Hematopoietic multipotent progenitor cell (in vitro differentiated cells): ENCODE measurements at places on chromosomes 2 and 18.
A peak's percentile ranks its signal among the peaks of the same experiment; 100 is the strongest.

- no peak for DNase-seq
Observed at GRCh38 chr18:532018-532417, 31.5 kb upstream of the COLEC12 start.

DNA sequence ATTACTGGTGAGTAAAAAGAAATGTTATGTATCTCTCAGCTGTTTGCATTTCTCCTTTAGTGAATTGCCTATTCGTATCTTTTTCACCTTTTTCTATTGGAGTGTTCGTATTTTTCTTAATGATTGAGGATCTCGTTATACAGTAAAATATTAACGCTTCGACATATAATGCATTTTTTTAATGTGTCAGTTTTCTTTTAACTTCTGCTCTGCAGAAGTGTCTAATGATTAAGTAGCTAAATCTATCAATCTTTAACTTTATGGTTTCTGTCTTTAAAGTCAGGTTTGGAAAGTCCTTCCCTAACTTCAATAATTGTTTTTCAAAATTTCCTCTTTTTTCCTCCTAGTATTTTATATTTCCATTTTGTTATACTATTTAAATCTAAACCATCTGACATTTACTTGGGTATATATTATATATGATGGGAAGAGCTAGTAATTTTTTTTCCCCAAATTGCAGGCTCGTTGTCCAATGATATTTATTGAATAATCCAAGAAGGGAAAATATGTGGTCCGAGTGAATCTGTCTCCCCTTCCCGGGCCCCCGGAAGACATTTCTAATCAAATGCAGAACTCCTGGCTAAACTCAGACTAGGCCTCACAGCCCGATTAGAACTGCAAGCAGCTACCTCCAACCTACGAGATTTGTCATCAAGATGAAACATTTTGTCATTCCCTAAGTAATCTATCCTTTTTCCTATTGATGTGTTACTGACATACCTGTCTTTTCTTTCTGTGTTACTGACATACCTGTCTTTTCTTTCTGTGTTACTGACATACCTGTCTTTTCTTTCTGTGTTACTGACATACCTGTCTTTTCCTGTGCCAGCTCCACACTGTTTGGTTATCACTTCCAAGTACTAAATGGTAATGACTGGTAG, 17.2 kb downstream of the PCBP1 start:
- DNase-seq, result no peak

DNA sequence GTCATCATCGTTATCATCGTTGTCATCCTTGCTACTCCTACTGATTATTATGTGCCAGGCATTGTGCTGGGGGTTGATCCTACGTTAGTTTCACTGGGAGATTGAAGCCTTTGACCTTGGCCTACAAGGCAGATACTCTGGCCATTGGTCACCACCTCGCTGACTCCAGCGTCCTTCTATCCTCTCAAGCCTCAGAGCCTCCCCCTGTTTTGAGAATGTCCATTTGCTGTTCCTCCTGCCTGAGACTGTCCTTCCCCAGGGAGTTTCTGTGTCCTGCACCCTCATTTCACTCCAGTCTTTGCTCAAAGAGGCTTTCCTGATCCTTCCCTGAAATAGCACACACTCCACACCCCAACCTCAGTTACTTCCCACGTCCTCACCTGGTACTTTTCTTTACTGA, 57.8 kb downstream of the ACAA2 start:
- DNase-seq, result no peak

GRCh38 chr2:158905784-158906183, 62.7 kb upstream of the TANC1 start:
- DNase-seq, result no peak

DNA sequence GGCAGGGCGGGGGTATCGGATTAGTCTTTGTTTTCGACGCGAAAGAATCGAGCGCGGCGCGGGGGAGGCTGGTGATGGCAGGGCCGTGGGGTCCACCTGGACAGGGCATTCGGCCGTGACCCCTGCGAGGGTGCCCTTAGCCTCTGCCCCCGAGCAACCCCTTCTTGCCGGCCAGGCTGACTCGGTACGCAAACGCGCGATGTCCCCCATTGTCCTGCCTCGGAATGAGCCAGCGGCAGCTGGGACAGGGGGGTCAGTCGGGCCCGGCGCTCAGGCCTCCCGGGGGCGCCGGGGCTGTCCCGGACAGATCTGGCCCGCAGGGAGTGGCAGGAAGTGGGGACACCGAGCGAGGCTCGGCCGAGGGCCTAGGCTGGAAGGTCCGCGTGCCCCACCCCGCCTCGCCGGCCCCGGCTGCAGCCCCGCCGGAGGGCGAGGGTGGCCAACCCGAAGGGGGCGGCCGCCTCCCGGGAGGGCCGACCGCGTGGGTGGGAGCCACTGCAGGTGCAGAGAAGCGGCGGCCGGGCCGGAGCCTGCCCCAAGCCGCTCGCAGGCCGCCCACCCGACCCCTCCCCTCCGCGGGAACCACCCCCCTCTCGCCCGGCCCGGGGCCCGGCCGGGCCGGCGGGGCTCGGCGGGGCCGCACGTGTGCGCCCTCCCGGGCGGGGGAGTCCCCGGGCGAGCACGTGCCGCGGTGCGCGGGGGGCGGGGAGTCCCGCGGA, at the start of gene TET3:
Gene TET3, plus strand, starts transcription at position 708 of the 719 bp plus-strand sequence. CDS start 1,494 bp downstream, outside the sequence.
- no peak for DNase-seq

DNA sequence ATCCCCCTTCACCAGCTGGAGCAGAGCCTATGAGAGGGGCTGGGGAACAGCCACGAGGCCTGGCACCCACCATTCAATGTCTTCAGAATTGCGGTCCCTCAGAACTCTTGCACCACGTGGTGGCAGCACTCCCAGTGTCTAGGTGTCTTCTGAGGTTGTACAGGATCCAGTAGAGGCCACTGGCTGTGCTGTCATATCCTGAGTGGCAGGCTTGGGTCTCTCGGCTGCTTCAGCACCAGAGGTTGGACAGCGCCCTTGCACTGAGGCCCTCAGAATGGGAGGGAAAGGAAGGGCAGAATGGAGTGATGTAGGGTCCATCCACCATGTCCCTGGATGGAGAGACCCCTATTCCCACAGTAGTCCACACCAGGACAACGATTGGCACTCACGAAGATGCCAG, 112.0 kb upstream of the TEKT4 start:
- DNase-seq, result peak; percentile 6

DNA sequence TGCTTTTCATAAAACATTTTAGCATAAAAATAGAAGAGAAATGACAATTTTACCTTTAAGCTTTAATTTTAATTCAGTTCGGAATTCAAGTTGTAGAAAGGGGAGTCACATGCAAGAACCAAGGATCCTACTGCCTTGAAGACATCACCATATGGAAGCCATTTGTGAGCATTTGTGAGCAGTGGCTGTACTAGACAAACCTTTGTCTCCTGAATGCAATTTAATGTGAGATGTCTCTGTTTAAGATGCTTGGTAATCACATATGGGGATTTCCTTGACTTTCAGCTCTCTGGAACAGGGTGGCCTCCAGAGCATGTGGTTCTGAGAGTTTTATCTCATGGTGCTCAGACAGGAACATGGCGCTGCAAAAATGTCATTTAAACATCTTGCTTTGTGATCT, 421.8 kb downstream of the NYAP2 start:
- no peak for DNase-seq

GRCh38 chr2:69766014-69766413, 24.1 kb downstream of the ANXA4 start:
- no peak for DNase-seq

DNA sequence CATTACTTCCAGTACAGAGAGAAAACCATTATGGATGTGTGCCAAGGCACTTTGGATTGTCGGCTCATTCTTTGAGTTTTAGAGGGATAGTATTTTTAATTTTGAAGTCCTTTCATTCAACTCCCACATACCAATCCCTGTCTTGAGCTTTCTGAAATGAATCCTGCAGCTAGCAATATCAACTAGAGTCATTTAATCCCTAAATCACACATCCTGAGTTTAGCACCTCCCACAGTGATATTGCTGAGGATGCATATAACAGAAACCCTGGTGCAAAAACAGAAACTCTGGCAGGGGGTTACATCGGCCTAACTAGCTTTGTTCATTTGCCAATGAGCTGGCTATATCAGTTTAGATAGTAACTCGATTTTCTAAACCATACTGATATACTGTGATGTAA, 427.3 kb downstream of the LRP1B start:
- DNase-seq, result no peak

- no peak for DNase-seq
Observed at GRCh38 chr2:173229086-173229485, 125.6 kb upstream of the CDCA7 start.

DNA sequence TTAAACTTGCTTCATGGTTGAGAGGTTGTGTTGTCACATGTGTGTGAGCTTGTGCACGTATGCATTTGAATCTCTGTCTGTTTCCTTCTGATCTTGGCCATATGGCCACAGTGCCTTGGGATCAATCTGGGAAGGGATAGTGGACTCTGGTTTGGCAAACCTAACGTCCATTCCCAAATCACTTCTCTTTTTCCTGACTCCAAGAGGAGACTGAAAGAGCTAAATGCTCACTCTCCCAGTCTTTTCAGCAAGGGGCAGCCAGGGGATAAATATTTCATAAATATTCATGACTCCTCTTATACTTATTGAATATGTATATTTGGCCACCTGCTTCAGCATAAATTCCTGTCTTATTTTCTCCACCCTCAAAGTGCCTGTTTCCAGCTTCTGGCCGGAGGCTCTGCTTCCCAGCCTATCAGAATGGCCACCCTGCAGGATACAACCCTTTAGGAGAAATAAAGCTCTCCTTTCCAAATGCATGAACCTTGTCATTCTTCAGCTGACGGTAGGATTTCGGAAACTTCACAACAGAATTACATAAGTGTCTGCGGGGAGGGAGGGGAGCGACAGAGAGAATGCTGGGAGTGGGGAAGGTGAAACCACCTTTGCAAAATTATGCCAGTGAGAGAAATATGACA, 112.2 kb upstream of the COPS8 start:
- no peak for DNase-seq

- no peak for DNase-seq
Observed at GRCh38 chr2:199370150-199370780, 87.5 kb downstream of the SATB2 start.

DNA sequence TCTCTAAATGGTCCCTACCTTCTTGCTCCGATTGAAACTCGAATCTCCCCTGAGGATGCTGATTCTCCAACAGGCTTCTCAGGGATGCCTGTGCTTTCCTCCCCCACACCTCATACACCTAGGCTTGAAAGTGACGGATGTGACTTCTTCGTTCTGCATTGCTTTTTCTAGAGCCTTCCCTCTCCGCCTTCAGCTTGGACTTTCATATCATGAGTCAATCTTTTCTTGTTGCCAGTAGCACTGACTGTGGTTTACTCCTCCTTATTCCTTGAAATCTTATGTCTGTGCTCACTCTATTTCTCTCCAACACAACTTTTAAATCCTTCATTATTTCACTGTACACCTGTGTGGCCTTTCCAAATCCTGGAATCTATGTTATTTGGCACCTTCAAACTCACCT, 451.4 kb downstream of the TMX3 start:
- DNase-seq, result no peak

DNA sequence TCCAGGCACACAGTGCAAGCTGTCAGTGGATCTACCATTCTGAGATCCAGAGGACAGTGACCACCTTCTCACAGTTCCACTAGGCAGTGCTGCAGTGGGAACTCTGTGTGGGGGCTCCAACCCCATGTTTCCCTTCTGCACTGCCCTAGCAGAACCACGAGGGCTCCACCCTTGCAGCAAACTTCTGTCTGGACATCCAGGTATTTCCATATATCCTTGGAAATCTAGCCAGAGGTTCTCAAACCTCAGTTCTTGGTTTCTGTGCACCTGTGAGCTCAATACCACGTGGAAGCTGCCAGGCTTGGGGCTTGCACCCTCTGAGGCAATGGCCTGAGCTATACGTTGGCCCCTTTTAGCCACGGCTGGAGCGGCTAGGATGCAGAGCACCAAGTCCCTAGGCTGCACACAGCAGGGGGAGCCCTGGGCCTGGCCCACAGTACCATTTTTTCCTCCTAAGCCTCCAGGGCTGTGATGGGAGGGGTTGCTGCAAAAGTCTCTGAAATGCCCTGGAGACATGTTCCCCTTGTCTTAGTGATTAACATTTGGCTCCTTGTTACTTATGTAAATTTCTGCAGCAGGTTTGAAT, 77.5 kb downstream of the MAP4K3 start:
- DNase-seq, result no peak

DNA sequence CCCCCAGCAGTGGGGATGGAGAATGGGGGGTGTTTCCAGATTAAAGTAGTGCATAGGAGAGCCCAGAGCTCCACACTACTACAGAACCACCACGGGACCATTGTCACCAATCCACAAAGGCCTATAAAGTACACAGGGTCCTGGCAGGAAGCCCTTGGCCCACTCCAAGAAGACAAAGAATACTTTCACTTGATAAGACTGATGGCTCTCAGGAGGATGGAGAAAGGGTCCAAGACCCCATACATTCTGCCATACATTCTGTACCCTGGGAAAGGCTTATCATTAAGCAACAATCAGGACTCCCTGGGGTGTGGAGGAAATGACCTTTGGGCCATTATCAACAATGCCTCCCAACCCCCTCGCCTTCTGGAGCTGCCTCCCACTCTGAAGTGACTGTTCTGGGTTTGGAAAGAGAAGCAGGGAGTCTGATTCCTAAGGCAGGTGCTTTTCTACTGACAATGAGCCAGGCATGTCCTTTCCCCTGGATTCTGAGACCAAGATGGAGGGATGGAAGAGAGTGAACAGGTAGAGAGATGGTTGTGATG, 85.4 kb downstream of the XDH start:
- DNase-seq, result no peak

DNA sequence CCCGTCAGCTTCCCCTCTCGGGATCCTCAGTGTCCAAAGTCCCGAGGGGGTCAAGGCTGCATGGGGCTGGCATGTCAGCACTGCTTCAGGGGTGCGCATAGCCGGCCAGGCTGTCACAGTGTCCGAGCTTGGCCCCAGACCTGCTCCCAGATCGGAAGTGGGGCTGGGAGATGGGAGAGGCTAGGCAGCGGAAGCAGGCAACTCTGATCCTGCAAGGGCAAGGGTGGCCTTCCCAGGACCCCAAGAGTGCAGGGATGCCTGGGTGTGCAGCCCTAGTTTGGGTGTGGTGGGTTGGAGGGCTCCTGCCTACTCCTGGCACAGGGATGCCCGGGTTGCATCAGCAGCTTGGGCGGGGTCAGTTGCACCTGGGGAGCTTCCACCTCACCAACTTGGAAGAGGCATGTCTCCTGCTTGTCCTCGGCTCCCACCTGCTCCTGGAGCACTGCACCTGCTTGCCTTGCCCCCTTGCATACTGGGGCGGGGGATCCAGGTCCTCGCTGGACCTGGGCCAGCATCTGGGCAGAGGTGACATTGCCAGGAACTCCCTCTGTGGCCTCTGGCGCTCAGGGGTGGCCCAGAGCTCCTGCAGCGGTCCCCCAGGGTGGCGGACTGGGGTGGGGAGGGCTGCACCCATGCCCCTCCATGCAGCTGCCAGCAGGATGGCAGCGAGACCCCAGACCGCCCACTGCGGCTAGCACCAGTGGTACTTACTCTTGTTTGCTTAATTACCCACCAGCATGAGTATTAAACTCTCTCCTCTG, 41.3 kb downstream of the CBLN2 start:
- DNase-seq, result no peak

GRCh38 chr2:45070113-45070652, 60.9 kb upstream of the SIX2 start:
- no peak for DNase-seq

GRCh38 chr2:14516844-14517243, 115.7 kb upstream of the LRATD1 start:
- DNase-seq, result no peak

- no peak for DNase-seq
Observed at GRCh38 chr2:170713543-170714380, 1.4 kb upstream of the SP5 start.
